Left renal cortex interstitium (tissue), 4 donors: ENCODE measurements at places on chromosomes 2 and 18. TPM values are rescaled to one million over a fixed set of nuclear protein-coding genes. Genes with fewer than 3 reads are reported as not detected.

DNA sequence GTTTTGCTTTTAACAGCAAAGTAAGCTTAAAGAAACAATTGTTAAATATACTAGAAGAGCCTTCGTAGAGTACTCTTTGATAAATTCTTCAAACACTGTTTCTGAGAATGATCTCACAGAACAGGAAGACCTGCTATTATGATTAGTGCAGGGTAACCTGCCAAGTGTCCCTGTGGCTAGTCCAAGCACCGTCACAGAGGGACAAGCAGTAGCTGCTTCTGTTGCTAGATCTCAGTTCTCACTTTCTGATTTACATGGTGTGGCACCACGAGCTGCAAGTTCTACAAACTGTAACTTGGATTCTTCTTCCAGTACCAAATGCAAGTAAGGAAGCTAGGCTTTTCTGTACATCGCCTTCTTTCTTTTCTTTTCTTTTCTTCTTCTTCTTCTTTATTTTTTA lies 121.5 kb downstream of the PIEZO2 start:
- DNase-seq: no peak

- DNase-seq: no peak
Observed at GRCh38 chr2:230589497-230590015, 123.1 kb upstream of the CAB39 start.

DNA sequence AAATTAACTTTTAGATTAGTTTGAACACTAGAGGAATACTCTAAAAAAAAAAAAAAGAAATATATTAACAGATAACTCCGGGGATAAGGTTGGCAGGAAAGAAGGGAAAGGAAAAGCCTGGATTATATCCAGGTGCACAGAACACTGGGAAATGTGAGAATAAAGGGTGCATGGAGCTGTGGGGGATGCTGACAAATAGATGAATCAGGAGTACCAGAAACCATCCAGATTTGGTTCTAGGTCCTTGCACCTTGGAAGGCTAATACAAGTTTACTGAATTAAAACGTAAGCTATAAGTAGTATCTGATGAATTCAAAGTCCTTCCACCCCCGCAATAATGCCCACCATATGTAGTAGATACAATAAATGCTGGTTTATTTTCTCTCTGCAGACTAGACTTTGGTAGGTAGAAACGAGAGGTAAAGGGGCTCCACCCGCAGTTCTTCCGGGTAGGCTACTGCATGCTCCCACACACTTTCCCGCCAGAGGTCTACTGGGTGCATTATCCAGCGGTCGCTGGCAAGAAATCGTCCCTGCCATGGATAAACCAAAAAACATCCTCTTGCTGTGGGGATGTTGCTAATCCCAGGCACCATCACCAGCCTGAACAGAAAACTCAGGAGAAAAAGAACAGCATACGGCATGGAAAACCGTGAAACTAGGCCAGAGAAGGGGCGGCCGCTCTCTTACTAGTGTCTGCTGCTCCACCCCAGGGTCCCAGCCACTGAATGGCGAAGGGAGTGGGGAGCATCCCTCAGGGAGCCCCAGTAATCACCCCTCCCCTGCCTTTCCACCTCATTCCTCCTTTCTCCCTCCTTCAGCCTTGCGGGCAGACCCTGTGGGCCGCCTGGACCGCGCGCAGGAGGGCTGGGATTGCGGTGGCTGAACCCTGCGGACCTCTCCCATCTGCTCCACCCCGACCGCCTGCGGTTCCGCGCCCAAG lies 1.5 kb downstream of the CNRIP1 start:
- peak; percentile 8 for DNase-seq

GRCh38 chr2:50346629-50347357 lies 685.1 kb downstream of the NRXN1 start:
- no peak for DNase-seq

DNA sequence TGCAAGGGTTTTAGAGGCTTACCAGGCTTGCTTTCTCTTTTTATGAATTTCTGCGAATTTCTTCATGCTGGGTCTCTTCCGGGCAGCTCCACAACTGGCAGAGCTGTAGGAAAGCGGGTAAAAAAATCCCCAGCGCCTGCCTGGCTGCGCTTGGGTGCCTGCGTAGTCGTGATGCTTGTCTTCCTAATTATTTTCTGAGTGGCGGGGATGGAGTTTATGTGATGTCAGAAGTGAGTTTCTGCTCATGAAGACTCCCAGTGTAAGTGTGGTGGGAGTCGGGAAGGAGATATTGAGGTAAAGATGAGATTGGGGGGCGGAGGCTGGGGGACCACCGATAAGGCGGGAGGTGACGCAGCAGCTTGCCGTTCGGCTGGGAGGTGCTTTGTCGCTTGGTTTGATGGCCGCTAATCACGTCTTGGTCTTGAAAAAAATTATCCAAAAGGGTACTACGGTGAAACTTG lies 229.8 kb downstream of the LDLRAD4 start:
- no peak for DNase-seq

- no peak for DNase-seq
Observed at GRCh38 chr2:19573784-19574183, 215.4 kb upstream of the OSR1 start.

DNA sequence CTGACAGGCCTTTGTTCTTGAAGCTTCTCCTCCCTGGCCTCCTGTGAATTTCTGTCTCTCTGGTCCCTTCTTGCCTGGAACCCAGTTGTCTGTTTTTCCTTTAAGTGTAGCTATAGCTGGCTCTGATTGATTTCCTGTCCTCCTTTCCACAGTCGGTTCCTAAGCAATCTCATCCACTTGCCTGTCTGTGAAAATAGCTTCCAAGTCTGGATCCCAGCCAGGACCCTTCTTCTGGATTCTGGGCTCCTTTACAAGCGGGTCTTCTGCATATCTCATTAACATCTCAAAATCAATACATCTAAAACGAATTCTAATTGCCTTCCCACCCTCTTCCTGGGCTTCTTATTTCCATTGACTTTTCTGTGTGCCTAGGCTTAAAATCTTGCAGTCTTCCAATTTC lies 124.9 kb downstream of the DAW1 start:
- no peak for DNase-seq

DNA sequence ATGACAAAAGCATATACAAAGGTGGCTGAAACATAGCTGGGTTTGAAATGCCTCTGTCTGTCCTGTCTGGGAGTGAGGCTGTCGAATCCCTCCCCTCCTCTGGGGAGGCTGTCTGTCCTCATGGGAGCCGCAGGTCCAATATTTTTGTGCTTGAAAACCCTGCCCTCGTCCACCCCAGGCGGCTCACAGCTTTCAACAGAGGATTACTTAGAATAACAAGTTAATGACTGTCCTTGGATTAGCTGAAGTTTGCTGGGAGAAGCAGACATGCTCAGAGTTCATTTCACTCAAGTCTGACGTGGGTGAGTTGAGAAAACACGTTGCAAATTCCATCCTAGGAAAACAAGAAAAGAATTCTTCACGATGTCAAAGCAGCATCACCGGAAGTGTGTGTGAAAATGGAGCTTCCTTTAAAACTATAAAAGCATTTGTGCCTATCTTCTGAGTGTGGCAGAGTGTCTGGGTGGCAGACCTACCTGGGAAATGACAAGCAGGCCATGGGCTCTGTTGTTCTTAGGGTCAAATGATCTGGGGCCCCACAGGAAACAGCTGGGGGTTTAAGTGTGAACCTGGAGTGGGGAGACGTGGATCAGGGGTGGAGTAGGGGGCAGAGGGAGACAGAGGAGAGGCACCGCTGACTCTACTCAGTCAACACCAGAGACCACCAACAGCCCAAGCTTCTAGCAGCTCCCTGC lies 77.1 kb downstream of the DDX1 start:
- no peak for DNase-seq

GRCh38 chr18:30150586-30151250 lies 891.8 kb downstream of the DSC3 start:
- peak; percentile 39 for DNase-seq

ACMSD gene
- 36.4 TPM for polyA plus RNA-seq

LYG2 gene
- polyA plus RNA-seq: 0.21 TPM

ZNF804A gene
- polyA plus RNA-seq: 2.1 TPM
